A549 treated with GW870086 at 1 μM for 4 hours (cell line): ENCODE measurements at places on chromosomes 6 and 20. TPM values are rescaled to one million over a fixed set of nuclear protein-coding genes. Genes with fewer than 3 reads are reported as not detected.

Gene PSORS1C1
- 4.4 to 7.5 TPM (median 6.1 TPM) in 5 replicates for total RNA-seq

Gene REM1
- 0.39 to 0.82 TPM (median 0.56 TPM) in 5 replicates for total RNA-seq

Gene PACSIN1
- total RNA-seq: 0.03 to 0.08 TPM (median 0.03 TPM) in 3 of 5 replicates, not detected in the others

Gene TMEM217
- 0.33 to 1.7 TPM (median 0.72 TPM) in 5 replicates for total RNA-seq

Gene SLC17A3
- total RNA-seq: 0.86 to 1.4 TPM (median 1.3 TPM) in 5 replicates

Gene BMP5
- total RNA-seq: not detected in 5 replicates

Gene ALDH8A1
- total RNA-seq: 0.10 to 0.38 TPM (median 0.23 TPM) in 5 replicates

Gene HSPA1L
- 0.82 to 1.5 TPM (median 1.3 TPM) in 5 replicates for total RNA-seq

Gene NR2E1
- total RNA-seq: 0.06 TPM in 1 of 5 replicates, not detected in the others

Gene SAMD10
- not detected in 5 replicates for total RNA-seq

Gene UNC93A
- total RNA-seq: not detected in 5 replicates

Gene CLPSL1
- not detected in 5 replicates for total RNA-seq

Gene DUSP15
- 0.66 to 1.6 TPM (median 1.0 TPM) in 5 replicates for total RNA-seq

Gene RAMACL
- total RNA-seq: 0.09 to 0.43 TPM (median 0.13 TPM) in 4 of 5 replicates, not detected in the other

Gene TRIM39
- total RNA-seq: 6.6 to 8.1 TPM (median 7.5 TPM) in 5 replicates

Gene FOXF2
- total RNA-seq: 17.4 to 22.0 TPM (median 21.4 TPM) in 5 replicates

Gene DEFB124
- total RNA-seq: not detected in 5 replicates

Gene TRIM31
- 0.33 to 1.4 TPM (median 0.83 TPM) in 5 replicates for total RNA-seq

Gene PTCRA
- total RNA-seq: not detected in 5 replicates

Gene FLOT1
- 79.1 to 93.4 TPM (median 90.3 TPM) in 5 replicates for total RNA-seq

Gene DYNLT2
- 0.44 to 0.68 TPM (median 0.57 TPM) in 5 replicates for total RNA-seq

Gene ZNF334
- not detected in 5 replicates for total RNA-seq

Gene CALHM4
- total RNA-seq: not detected in 5 replicates

Gene CDK19
- 3.5 to 5.6 TPM (median 5.1 TPM) in 5 replicates for total RNA-seq

Gene ZC2HC1B
- total RNA-seq: not detected in 5 replicates

Gene ZNF165
- 0.67 to 0.97 TPM (median 0.90 TPM) in 5 replicates for total RNA-seq

Gene PIM1
- total RNA-seq: 10.1 to 14.5 TPM (median 13.4 TPM) in 5 replicates

Gene MRPS18B
- 68.5 to 99.0 TPM (median 70.9 TPM) in 5 replicates for total RNA-seq

Gene BEND6
- 0.61 to 1.3 TPM (median 0.99 TPM) in 5 replicates for total RNA-seq

Gene IL17F
- total RNA-seq: not detected in 5 replicates

Gene OXT
- total RNA-seq: not detected in 5 replicates

Gene SLC22A16
- total RNA-seq: not detected in 5 replicates

Gene LY6G6D
- not detected in 5 replicates for total RNA-seq

Gene METTL24
- not detected in 5 replicates for total RNA-seq

Gene CEBPB
- 166 to 272 TPM (median 257 TPM) in 5 replicates for total RNA-seq

Gene MLN
- total RNA-seq: not detected in 5 replicates

Gene CNKSR3
- total RNA-seq: 6.3 to 9.3 TPM (median 7.8 TPM) in 5 replicates

Gene SPATA25
- total RNA-seq: 0.56 to 0.74 TPM (median 0.69 TPM) in 5 replicates

Gene MDN1
- 9.7 to 14.1 TPM (median 13.4 TPM) in 5 replicates for total RNA-seq

Gene RIPOR3
- 0.08 TPM in 1 of 5 replicates, not detected in the others for total RNA-seq

Gene CYP39A1
- 0.06 to 0.16 TPM in 2 of 5 replicates, not detected in the others for total RNA-seq

Gene SEC63
- total RNA-seq: 19.6 to 23.9 TPM (median 21.6 TPM) in 5 replicates

Gene GSTA3
- not detected in 5 replicates for total RNA-seq
